ENCODE measurements at places on chromosomes 13 and 19. TPM values are rescaled to one million over a fixed set of nuclear protein-coding genes. Genes with fewer than 3 reads are reported as not detected.

DNA sequence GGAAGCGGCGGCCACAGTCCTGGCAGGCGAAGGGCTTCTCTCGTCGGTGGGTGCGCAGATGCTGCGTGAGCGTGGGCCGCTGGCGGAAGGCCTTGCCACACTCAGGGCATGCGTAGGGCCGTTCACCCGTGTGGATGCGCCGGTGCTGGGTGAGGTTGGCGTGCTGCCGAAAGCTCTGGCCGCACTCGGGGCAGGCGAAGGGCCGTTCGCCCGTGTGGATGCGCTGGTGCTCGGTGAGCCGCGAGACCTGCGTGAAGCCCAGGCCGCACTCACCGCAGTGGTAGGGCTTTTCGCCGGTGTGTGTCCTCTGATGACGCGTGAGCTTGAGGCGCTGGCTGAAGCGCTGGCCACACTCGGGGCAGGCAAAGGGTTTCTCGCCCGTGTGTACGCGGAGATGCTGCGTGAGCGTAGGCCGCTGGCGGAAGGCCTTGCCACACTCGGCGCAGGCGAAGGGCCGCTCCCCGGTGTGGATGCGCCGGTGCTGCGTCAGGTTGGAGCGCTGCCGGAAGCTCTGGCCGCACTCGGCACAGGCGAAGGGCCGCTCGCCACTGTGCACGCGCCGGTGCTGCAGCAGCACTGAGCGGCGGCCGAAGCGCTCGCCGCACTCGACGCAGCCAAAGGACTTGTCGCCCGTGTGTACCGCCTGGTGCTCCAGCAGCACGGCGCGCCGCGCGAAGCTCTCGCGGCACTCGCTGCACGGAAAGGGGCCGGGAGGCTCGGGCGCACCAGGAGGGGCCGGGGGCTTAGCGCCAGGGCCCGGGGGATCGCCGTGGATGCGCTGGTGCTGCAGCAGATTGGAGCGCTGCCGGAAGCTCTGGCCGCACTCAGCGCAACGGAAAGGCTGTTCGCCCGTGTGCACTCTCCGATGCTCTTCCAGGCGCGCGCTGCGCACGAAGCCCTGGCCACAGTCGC is 4.0 kb upstream of the UBE2M start:
- DNase-seq: no peak

- no peak for DNase-seq
Observed at GRCh38 chr13:49649244-49649962, 21.1 kb downstream of the ARL11 start.

DNA sequence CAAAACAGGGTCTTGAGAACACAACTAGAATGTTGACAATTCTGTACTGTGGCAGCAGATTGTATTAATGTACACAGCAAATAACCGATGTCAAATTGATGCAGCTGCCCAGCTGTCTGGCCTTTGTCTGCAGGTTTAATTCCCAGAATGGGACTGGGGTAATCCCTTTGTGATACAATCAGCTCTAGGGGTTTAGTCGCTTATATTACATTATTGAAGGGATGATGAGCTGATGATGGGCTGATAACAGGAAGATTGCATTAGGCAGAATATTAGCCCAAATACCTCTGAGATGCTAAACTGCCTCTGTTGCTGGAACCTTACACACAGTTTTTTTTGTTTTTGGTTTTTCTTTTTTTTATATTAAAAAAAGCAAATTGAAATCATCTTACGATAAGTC is 265.0 kb downstream of the RBM26 start:
- no peak for DNase-seq

The FXYD1 gene
- polyA plus RNA-seq: 26.5 TPM

The PLPP2 gene
- 3.2 TPM for polyA plus RNA-seq

GRCh38 chr19:29013325-29013724 is 199.6 kb downstream of the UQCRFS1 start:
- DNase-seq: no peak

GRCh38 chr19:38736036-38736412 is 8.2 kb downstream of the CAPN12 start:
- no peak for DNase-seq

DNA sequence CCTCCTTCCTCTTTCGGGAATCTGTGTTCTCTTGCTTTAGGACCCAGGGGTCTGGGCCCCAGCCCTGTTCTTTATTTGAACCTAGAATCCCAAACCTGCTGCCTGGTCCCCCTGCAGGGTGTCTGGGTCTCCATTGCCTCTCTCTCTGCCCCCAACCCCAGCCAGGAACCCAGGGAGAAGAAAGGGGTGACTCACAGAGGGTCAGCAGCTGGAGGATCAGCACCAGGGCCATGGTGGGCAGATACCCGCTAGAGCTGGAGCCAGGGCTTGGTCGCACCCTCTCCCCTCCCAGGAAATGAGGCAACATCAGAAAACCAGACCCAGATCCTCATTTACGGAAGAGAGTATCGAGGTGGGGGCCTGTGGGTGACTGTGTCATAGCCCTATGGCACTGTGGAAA is at the start of gene OSCAR:
OSCAR (minus strand) TSS at position 243 of the 400 bp plus-strand sequence; CDS start at position 232, 11 bp downstream.
- DNase-seq: no peak

GRCh38 chr13:66503890-66504289 is 726.2 kb downstream of the PCDH9 start:
- DNase-seq: no peak

DNA sequence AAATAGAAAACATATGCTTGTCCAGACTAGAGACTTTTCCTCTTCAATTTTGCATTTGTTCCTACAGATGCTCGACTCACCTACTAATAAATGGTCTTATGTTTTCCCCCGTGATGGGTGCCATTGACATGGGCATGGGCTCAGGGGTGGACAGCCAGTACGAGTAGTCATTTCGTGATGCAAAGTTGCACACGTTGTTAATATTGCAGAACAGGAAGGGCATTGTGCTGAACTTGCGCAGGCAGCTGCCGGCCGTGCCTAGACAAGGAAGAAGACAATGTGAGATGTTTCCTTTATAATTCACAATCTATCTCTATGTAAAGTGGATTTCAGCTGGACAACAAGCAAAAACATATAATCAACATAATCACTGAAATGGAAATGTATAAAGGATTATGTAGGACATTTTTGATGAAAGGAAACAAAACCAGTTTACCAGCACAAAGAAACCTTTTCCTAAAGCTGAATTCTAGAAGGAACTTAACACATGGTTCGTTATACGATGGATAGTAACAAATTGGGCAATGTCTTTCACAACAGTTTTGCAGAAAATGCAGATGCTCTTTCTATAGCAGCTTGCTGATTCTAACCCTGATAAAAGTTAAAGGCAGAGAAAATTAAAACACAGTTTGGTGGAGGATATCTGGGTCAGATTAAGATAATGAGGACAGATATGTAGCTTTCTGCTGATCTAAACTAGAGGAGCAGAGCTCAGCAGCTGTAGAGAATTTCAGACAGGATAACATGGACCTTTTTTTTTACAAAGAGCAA is 145.7 kb downstream of the COL4A1 start:
- no peak for DNase-seq

The HSPBP1 gene
- polyA plus RNA-seq: 42.5 TPM

DNA sequence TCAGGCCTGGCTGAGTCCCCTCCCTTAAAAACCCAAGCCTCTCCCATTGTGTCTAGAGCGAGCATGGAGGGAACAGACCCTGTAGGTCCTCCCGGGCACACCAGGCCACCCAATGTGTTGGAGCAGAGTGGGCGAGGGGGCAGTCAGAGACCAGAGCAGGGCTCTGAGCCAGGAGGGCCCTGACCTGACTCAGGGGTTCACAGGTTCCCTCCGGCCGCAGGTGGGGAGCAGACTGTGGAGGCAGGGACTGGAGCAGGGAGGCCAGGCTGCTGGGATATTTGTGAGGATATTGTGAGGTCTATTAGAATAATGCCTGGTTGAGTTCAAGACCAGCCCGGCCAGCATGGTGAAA is 1.6 kb upstream of the TYROBP start:
- DNase-seq: no peak

The SLC7A9 gene
- 20.3 TPM for polyA plus RNA-seq

DNA sequence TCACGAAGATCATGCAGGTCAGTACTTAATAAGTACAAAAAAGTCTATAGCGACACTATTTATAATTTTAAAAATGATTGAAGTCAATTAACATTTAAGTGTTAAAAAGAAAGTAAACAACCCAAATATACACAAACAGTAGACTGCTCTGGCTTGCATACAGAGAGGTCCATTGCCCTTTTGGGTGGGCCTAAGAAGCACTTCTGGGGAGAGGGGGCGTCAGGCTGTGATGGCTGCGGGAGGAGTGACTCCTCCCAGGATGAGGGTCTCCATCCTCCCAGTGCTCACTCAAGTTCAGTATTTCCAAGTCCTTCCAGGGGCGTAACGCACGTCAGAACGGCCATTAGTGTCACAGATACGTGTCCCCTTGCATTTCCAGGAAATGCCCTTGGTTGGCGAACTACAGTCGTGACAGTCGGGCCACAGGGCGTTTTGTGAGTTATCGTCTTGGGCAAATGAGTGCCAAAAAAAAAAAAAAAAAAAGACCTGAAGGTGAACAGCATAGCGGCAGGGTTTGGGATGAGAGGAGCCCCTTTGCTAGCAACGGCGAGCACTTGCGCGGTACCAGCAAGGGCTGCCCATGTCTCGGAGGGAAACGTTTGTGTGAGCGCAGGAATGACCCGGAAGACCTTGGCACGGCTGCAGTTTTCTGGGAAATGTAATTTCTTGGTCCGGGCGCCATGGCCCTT is at the start of gene SCGB2B2:
SCGB2B2 (minus strand) TSS at position 463 of the 689 bp plus-strand sequence. CDS start 82,596 bp downstream, outside the sequence.
- DNase-seq: peak; percentile 77

DNA sequence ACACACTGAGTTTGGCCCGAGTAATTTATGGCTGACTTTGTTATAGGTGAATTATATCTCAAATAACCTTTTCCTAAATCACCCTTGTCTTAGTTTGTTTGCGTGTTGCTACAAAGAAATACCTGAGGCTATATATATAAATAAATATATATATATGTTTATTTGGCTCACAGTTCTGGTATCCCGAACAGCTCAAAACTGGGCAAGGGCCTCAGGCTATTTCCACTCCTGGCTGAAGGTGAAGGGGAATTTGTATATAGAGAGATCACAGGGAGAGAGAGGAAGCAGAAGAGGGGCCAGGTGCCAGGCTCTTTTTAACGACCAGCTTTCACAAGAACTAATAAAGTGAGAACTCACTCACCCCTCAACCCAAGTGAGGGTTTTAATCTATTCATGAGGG is 159.9 kb upstream of the STARD13 start:
- no peak for DNase-seq

The SOX1 gene
- not detected for polyA plus RNA-seq

DNA sequence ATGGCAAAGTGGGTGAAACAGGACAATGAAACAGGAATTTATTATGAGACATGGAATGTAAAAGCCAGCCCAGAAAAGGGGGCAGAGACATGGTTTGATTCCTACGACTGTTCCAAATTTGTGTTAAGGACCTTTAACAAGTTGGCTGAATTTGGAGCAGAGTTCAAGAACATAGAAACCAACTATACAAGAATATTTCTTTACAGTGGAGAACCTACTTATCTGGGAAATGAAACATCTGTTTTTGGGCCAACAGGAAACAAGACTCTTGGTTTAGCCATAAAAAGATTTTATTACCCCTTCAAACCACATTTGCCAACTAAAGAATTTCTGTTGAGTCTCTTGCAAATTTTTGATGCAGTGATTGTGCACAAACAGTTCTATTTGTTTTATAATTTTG is 8.6 kb downstream of the CLN5 start:
- no peak for DNase-seq

- no peak for DNase-seq
Observed at GRCh38 chr13:75321084-75321483, 160.9 kb downstream of the TBC1D4 start.

DNA sequence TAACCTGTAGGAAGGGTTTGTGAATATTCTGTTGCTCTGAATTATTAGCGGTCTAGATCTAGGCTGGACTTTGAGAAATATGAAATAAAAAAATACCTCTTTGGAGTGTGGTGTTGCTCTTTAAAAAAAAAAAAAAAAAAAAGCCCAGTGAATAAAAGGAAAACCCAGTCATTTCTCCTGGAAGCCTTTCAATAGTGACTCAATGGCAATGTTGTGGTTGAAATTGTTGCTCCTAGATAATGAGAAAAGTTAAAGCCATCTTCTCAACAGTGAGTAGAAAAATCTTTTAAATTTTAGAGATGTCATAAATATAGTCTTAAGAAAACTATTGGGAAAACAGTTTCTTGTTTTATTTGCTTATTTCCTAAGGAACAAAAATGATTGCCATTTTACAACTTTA is 135.3 kb downstream of the RFC3 start:
- no peak for DNase-seq

DNA sequence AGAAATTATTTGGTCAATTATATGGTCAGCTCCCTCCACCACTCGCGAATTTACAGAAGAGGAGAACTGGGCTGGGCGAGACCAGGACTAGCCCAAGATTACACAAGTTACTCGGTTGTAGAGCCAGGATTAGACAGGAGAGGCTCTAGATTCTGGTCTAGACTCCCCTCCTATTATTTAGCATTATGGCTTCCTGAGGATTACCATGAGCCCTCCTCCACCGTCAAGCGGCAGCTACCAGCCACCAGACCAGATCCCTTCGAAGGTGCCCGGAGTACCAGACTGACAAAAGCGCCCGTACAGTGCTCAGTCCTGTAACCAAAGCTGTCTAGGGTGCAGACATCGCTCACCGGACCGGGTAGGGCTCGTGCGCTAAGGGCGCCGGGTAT is 497 bp upstream of the MLNR start:
- DNase-seq: no peak

The KCNK6 gene
- 4.4 TPM for polyA plus RNA-seq

GRCh38 chr19:40246292-40247073 is 20.0 kb upstream of the CCNP start:
- no peak for DNase-seq

Measured in renal pelvis (tissue), 12 donors.